Sciatic nerve (tissue), 2 donors: ENCODE measurements at places on chromosomes 6 and 20.

GRCh38 chr6:143652841-143653331 is 24.9 kb upstream of the PHACTR2 start:
- no peak for DNase-seq

DNA sequence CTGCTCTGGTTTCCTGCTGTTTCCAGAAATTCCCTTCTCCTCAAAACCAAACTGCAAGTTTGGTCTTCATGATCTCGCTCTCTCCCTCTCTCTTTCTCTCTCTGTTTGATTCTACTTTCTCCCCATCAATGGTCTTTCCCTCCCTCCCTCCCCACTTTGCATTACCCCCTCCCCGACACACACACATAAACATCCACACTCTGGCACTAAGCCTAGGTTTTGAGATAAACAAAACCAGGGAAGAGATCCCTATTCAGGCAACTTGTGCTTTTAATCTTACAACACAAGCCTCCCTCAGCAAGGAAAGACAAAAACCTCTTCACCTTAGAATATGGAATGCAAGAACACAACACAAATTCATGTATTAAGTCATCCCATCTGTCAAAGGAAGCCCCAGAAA is 73.5 kb upstream of the PTPRT start:
- DNase-seq, result no peak

- DNase-seq, result no peak
Observed at GRCh38 chr20:52918311-52918710, 53.8 kb upstream of the TSHZ2 start.

DNA sequence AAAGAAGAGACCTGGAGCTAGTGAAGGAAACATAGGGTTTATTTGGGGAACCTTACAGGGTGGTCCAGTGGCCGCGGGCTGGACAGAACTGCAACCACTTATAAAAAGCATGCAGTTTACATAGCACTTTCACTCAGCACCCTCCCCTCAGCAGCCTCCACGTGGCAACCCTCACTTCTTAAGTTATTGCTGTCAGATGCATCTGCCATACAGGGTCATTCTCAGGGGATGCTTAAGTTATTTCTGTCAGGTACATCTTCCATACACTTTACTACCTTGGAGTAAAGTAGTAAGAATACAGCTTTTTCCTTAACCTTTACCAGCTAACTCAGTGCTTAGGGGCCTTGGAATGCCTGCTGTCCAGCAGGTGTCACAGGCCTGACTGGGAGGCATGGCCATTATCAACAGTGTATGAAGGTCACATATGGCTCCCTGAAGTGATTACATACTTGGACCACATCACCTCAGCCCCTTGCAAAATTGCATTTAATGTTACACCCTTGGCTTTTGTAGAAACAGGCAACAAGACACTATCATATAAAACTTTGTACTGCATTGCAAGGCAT is 2.0 kb upstream of the NOL7 start:
- DNase-seq, result no peak

DNA sequence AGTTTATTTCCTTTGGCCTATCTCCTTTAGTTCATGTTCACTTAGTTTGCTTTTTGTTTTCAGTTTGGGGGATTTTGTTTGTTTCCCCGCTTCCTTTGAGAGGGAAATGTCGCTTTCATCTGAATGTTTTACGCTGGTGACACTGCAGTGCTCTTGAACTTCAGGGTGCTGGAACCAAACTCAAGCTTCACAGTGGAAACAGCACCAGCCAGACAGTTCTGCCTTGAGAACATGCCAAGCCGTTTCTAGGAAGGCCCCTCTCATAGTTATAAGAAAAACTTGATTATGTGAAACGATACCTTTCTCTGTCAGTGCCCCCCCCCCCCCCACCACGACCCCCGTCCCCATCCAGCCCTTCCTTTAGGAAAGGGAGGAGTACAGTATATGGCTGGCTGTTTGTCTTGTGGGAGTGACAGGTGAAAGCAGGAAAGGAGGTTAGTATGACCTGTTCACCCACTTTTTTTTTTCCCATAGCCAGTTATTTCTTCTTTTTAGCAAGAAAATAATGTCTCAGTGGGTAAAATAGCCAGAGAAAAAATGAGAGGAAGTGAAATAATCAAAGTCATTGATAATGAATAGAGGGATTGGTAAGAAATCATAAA is 130.1 kb downstream of the LRRC1 start:
- no peak for DNase-seq

DNA sequence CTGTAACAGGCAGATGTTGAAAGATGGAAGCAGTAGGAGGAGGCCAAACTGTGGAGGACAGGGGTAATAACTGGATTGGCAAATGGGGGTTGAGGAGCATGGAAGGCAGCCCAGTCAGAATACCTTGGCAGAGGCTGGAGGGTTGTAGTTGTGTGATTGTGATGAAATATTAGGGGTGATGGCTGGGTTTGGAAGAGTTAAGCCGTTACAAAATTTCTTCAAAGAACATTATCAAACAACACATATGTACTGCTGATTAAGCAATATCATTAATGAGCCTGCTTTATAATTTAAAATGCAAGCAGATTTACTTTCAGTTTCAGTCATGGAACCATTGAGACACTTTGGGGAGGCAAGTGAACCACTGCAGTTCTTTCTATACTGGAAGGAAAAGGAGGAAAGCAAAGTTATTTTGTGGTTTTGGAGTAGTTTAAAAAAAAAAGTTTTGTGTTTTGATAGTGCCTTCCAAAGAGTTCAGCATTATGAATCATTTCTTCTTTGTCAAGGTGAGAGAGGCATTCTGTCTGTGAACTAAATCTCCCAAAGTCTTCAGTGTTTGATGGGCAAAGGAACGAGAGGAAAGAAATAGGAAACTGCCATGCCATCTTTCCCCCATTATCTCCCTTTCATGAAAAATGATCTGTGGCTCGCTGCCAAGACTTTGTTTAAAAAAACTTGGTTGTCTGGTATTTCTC is 20.7 kb downstream of the FOXO3 start:
- no peak for DNase-seq

GRCh38 chr6:7142228-7142801 is 34.6 kb downstream of the RREB1 start:
- DNase-seq, result no peak

GRCh38 chr6:159609652-159610178 is 83.3 kb downstream of the SOD2 start:
- no peak for DNase-seq

GRCh38 chr6:18151801-18152200 is 3.1 kb downstream of the TPMT start:
- no peak for DNase-seq

GRCh38 chr20:23446505-23446904 is 6.2 kb downstream of the CST11 start:
- DNase-seq, result no peak

GRCh38 chr20:59084041-59084850 is 41.7 kb upstream of the PRELID3B start:
- no peak for DNase-seq

DNA sequence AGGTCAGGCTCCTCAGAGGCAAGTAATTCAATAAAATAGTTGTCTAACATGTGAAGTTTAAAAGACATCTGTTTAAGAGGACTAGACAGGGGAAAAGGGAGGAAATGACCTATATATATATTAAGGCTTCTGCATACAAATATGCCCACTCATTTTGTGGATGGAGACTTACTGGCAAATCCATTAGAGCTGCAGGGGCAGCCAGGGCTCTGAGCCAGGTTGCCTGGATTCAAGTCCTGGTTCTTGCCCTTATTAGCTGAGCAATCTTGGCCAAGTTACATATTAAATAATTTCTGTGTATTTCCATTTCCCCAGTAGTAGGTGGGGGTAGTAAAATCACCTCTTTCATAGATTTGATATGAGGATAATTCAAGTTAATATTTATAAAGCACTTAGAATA is 287.0 kb upstream of the RIMS1 start:
- no peak for DNase-seq

DNA sequence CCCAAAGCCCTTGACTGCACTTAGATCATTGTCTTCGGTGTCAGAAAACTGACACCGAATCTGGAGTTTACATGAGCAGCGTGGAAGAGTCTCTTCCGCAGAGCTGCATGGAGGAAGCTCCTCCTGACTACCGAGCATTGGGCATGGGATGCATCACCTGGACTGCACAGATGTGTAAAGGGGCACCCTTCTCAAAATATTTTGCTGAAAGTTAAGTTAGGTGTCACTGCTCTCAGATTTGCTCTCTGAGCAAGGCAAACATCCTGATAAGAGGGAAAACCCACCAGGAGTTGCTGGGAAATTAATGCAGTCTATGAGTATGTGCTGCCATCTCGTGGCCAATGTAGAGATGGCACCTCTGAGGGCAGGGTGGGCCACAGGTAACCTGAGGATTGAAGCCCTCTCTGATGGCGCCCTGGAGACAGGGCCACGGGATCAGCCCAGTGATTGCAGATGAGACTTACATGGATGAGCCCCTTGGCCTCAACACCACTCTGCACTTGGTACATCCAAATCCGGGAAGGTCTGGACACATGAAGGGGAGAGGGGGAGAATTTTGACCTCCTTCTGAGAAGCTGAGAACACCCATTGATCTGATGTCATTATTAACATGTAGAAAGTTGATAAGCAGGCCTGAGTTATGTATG is 129.9 kb downstream of the LPA start:
- peak; percentile 75 for DNase-seq

DNA sequence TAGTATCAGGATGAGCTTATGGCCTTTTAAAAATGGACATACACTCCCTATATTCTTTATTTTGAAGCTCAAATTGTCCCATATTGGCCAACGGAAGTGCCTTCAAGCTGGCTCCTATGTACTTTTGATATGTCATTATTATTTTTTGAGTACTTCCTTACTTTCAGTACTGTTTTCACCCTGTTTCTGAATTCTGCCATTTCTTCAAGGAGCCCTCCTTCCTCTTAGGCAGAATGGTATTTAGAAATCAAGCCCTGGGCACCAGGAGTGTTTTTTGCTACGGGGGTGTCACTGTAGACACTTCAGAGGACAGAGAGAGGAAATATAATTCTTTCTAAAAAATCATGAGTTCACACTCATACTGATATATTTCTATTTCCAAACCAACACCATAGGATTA is 5.5 kb upstream of the MYLK4 start:
- DNase-seq, result no peak

- DNase-seq, result no peak
Observed at GRCh38 chr6:166836785-166837718, 119.3 kb downstream of the RNASET2 start.

DNA sequence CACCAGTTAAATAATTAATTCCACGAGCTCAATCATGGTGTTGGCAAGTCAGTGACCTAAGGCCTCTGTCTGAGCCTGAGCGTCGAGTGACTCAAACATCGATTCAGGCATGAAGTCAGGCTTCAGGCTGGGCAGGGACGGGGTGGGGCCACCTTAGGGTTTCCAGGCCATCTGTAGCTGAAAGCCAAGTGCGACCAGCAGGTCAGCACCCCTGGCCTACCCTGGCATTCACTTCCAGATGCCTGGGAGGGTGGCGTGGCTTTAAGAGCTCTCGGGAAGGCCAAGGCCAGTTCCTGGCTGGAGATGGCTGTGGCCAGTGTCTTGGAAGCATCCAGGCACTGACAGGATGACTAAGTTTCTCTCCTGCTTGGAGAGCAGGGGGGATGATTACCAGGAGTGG is 113.4 kb downstream of the DACT2 start:
- DNase-seq, result no peak

- DNase-seq, result no peak
Observed at GRCh38 chr6:23343610-23344306, 774.4 kb downstream of the HDGFL1 start.

GRCh38 chr6:20952699-20953474 is 418.6 kb downstream of the CDKAL1 start:
- no peak for DNase-seq

- no peak for DNase-seq
Observed at GRCh38 chr20:47956268-47956995, 171.2 kb upstream of the SULF2 start.

DNA sequence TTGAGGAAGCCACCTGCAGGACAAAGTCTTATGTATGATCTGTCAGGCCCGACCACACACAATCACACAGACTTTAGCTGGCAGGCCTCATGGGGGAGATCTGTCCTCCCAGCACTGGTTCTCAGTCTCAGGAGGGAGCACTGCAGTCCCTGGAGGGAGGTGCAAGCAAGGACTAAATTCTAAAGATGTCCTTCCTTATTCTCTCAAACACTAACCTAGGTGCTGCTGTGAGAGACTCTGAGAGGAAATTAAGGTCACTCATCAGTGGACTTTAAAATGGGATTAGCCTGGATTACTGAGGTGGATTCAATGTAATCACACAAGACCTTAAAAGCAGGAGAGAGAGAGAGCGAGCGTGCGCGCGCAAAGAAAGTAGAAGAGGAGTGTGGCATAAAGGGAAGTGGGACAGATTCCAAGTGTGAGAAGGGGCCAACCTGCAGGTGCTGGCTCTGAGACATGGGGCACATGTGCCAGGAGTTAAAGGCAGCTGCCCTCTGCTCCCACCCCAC is 14.3 kb downstream of the GLO1 start:
- no peak for DNase-seq

DNA sequence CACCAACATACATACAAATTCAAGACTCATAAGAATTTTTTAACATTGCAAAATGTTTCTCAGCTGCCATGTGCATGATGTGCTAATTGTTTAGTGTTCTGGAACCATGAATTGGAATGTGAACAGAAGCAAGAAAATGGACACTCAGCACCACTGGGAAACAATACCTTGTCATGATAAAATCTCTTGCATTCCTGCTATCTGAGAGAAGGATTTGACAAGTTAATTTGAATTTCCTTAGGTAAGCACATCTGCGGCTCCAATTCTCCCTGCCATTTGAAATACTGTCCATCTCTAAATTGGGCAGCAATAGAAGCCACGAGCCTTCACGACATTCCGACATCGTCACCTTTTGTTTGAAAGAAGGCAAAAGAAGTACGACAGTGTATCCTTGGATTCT is 1104.6 kb upstream of the MAP3K7 start:
- DNase-seq, result no peak
